A549 treated with RU486 at 1 μM for 4 hours (cell line): ENCODE measurements at places on chromosomes 6 and 20. TPM values are rescaled to one million over a fixed set of nuclear protein-coding genes. Genes with fewer than 3 reads are reported as not detected.

The UBD gene
- total RNA-seq: 0.38 to 0.73 TPM (median 0.47 TPM) in 5 replicates

The TMEM217 gene
- total RNA-seq: 0.80 to 1.1 TPM (median 0.97 TPM) in 5 replicates

The GLYATL3 gene
- total RNA-seq: not detected in 5 replicates

The DHX35 gene
- total RNA-seq: 7.5 to 8.8 TPM (median 8.0 TPM) in 5 replicates
